ENCODE measurements at places on chromosomes 1 and 21.

DNA sequence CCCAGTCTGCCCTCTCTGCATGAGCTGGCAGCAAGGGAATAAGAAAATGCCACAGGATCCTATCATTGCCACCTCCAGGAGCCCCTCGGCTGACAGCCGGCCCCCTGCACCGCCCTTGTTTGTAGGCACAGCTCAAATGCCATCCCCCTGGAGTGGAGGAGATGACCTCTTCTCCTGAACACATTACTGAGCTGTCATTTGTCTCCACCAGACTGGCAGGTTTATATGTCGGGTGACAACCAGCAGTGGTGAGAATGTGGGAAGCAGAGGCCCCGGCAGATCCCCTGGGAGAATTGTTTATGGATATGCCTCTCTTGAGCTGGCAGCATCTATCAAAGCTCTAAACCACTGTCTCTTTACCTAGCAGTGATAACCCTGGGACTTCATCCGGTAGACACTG, 135.4 kb upstream of the FMN2 start:
- no peak for DNase-seq

GRCh38 chr1:59434336-59434735, 137.4 kb downstream of the FGGY start:
- no peak for DNase-seq

GRCh38 chr1:173295995-173296394, 88.9 kb upstream of the TNFSF4 start:
- DNase-seq = no peak

DNA sequence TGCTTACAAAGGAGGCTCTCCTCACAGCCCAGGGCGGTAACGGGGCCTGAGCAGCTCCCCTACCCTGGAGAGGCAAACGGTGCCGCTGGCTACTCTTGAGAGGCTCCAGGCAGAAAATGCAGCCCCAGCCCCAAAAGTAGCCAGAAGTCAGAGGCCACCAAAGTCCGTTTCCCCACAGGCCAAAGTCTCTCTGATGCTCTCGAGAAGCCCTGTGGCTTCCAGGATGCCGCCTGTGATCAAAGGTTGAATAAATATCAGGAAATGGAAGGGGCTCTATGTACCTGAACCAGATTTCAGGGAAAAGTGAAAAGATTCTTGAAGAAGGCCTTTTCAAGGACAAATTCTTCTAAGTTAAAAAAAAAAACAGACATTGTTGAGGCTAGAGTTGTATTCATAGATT, 4.2 kb downstream of the PANK4 start:
- DNase-seq = no peak

GRCh38 chr21:45064618-45065399, 9.6 kb upstream of the ADARB1 start:
- no peak for DNase-seq

DNA sequence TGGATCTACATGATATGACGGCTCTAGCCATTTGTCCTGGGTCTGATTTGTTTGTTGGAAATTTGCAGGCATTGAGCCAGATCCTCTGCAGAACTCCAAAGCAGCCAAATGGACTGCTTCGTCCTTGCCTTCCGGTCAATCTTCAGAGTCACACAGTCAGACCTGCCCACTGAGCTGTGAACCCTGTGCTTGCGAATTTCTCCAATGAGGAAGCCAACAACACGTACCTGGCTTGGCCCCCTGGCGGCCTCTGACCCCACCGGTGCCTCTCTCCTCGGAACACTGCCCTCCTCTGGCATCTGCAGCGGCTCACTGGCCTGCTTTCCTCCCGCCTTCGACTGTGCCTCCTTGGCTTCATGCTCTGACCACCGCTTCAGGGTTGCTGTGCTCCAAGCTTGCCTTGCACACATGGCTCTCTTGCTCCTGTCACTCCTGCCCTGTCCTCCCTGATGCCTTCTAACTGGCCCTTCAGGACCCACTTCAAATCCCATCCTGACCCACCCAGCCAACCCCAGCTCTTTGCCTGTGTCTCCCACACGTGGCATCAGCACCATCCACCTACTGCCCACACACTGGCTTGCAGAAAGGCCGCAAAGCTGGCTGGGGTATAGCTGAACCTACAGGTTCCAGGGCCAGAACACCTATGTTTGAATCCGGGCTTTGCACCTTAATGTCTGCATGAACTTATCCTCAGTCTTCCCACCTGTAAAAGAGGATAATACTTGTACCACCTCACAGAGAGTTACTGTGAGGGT, 128.2 kb downstream of the KCNN3 start:
- DNase-seq = no peak

DNA sequence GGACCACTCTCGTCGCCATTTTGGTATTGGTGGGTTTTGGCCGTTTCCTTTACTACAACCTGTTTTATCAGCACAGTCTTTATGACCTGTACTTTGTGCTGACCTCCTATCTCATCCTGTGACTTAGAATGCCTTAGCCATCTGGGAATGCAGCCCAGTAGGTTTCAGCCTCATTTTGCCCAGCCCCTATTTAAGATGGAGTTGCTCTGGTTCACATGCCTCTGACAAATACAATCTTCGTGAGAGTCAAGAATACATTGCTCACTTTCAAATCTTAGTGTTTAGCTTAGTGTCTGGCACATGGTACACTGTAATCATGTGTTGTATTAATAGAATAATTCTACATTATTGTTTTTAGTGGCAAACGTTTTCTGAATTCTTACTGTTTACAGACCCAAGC, 88.9 kb downstream of the BACH1 start:
- no peak for DNase-seq

DNA sequence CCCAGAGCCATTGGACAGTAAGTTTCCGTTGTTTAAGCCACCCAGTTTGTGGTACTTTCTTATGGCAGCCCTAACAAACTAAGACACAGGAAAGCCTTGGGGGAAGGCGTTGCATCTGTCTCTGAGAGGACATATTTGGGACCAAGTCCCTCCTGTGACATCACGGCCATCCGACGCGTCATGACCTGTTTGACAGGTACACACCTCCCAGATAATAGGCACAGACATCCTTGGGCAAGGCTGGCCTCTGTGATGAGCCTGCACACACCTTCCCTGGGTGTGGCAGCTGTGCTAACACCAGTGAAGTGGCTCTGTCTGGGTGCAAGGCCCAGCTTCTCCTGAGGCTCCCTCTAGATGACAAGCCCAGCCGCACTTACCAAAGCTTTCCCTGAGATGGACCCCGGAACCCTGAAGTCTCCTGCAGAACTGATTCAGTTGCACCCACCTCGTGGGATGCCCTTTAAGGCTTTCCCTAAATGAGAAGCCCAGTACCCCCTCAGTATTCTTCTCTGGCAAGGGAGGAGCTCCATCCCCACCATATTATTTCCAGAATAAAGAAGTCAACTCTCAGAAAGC, 136.5 kb downstream of the ZSCAN20 start:
- DNase-seq = no peak

GRCh38 chr1:210792250-210793102, 341.5 kb downstream of the KCNH1 start:
- DNase-seq = no peak

DNA sequence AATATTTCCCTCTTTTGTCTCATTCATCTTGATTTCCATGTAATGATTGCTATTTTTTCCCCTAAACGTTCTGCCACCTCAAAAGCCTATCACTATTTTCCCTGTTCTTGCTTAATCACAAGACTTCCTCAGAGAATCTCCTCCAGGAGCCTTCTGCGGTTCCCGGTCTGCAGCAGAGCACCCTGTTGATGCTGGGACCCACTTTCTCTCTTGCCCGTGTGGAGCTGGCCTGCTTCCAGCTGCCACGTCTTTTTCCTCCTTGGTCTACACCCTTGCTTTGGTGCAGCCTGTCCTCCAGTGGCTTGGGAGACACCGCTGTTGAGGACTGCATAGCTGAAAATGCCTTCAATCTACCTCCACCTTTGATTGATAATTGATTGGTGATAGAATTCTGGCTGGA, 70.0 kb upstream of the COA6 start:
- no peak for DNase-seq

GRCh38 chr1:2415337-2415736, 3.0 kb upstream of the PEX10 start:
- no peak for DNase-seq

- DNase-seq = no peak
Observed at GRCh38 chr1:205794011-205794730, 18.8 kb downstream of the SLC41A1 start.

- DNase-seq = no peak
Observed at GRCh38 chr21:35102488-35103371, 53.6 kb upstream of the RUNX1 start.

DNA sequence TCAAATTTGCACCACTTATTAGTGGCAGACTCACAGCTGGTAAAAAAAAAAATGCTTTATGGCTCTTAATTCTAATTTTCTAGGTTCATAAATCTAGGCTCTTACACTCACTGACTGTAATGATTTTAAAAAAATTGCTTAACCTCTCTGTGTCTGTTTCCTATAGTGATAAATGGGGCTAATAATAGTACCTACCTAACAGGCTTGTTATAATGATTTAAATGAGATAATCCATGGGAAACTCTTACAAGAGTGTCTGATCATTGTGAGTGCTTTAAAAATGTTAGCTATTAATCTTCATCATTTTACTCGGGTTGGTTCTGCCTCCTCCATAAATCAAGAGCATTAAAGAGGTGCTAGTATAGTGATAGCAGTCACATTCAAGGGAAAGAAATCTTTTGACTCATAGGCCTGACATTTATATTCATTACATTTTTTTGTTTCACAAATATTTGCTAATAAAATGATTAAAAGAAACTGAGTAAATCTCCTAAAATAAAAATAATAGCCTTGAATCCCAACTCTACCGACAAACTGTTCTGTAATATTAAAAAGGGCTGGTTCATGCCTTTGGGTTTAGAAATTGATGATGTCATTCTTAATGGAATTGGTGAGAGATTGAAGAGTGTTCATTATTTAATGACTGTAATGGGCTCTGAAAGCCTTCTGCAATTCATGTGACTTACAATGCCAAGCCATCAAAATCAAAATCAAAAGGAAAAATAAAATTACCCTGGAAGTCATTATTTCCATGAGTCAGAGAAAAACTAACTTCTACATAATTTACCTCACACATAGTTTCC, 93.9 kb upstream of the PALMD start:
- DNase-seq = no peak

- peak; percentile 20 for DNase-seq
Observed at GRCh38 chr1:39609618-39610331, 29.7 kb downstream of the HEYL start.

GRCh38 chr1:85991261-85991660, 165.3 kb downstream of the COL24A1 start:
- no peak for DNase-seq

DNA sequence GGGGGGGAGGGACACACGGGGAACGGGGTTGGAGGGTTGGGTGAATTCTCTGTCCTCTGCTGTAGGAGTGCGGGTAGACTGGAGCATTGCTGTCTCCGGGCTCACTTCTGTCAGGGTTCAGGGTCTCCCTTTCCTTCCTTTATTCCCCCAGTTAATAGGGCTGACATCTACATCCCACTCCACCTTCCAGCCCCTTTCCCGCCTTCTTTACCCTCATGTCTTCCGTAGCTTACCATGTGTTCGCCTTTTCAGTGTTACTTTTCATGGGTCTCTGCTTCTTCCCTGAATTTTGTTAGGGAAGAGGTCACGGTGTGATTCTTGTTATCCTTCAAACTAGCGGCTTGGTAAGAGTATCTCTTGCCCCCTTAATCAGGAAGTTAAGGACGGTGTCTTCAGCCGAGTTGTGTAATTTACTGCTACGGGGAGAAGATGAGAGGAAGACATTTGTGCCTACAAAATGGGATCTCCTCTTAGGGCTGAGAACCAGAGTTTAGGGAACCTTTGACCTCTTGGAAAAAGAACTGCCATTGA, 917 bp downstream of the RAP1A start:
- DNase-seq = no peak

DNA sequence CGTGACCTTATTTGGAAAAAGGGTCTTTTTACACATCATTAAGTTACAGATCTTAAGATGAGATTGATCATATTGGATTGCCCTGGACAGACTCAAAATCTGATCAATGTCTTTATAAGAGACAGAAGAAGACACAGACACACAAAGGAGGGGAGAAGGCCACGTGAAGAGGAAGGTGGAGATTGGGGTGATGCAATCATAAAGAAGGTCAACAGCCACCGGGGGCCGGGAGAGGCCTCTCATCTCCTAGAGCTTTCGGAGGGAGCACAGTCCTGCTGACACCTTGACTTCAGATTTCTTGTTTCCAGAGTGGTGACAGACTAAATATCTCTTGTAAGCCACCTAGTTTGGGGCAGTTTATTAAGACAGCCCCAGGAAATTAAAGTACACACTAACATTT, 204.6 kb upstream of the CSF3R start:
- no peak for DNase-seq

DNA sequence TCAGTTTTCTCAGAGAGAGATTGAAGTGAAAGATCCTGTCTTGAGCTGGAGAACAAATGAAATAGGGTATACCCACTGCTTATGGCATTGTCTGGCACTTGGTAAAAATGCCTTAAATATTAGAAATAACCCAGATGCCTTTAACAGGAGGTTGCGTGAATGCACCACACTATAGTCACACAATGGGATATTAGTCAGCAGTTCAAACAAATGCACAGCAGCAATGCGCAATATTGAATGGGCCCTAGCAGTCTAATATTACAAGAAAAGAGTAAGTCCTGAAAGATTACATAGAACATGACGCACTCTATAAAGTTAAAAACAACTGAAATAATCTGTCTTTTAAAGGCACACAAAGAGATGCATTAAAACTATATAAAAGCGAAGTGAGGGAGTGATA, 161.1 kb downstream of the EDEM3 start:
- no peak for DNase-seq

DNA sequence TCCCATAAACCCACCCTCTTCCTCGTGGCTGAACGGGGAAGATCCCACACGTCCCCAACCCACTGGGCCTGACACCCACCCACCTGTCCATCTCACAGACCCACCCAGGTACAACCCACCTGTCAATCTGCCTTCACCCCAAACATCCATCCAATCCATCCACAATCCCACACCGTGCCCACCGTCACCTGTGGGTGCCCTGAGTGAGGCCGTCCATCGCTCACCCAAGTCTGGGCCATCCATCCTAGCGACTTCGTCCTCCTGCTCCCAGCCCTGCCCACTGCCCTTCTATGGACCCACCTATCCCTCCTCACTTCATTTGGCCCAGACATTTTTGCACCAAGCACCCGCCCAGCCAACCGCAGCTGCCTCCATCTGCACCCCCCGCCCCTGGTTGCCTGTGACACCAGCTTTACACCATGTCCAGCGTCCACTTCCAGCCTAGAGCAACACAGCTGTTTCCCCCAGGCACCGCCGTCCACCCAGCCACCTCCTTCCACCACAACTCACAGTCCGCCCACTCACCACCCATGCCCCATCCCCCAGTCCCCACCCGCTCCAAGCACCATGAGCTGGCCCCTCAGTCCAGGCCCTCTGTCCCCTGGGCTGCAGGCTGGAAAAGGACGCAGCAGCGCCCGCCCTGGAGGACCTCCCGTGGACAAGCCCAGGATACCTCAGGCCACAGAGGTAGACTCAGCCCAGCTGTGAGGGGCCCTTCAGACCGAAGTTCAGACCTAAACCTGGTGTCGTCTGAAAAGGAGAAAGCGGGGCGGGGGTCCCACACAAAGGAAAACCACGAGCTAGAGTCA, 7.7 kb downstream of the TTLL10 start:
- no peak for DNase-seq

All from T-helper 22 cell (primary cell).